Aorta (tissue), 5 donors: ENCODE measurements at places on chromosomes 7 and 10. TPM values are rescaled to one million over a fixed set of nuclear protein-coding genes. Genes with fewer than 3 reads are reported as not detected.
A peak's percentile ranks its signal among the peaks of the same experiment; 100 is the strongest.

DNA sequence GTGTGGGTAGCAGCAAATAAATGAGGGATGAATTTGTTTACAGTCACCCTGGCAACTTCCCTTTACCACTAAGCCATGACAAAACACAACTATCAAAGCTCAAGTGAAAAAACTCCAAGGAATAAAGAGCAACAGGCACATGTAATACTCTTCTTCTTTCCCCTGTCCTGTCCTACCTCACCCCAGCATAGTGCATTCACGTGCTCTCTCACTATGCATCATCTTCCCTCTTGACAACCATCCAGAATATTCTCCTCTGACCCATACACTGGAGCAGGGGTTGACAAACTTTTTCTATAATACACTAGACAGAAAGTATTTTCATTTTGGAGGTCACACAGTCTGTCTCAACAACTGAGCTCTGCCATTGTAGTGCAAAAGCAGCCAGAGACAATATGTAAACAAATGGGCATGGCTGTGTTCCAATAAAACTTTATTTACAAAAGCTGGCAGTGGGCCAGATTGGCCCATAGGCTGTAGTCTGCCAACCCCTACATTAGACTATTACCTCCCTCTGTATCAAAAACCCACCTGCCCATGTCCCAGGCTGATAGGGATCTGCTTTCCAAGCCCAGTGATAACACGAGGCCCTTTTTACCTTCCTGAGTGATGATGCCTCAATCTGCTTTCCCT lies 354.5 kb downstream of the FGFR2 start:
- no peak for DNase-seq
- no peaks in the 10 kb centered on the region for H3K36me3 ChIP-seq
- no peak overlapping the region for H3K4me3 ChIP-seq
- no peaks in the 10 kb centered on the region for H3K27me3 ChIP-seq
- H3K27ac ChIP-seq, result no peak overlapping the region

GRCh38 chr7:158004123-158004490 lies 583.5 kb downstream of the PTPRN2 start:
- no peak for DNase-seq
- H3K27me3 ChIP-seq, result no peaks in the 10 kb centered on the region
- H3K36me3 ChIP-seq, result no peaks in the 10 kb centered on the region
- no peak overlapping the region for H3K27ac ChIP-seq
- no peak overlapping the region for H3K4me3 ChIP-seq
- H3K4me1 ChIP-seq, result no peaks in the 10 kb centered on the region

- H3K36me3 ChIP-seq, result no peaks in the 10 kb centered on the region
- H3K4me3 ChIP-seq, result no peak overlapping the region
- H3K27me3 ChIP-seq, result no peaks in the 10 kb centered on the region
- no peak overlapping the region for H3K27ac ChIP-seq
- no peak for DNase-seq
Measured at GRCh38 chr7:36400036-36400435, 10.4 kb downstream of the ANLN start.

The FGL2 gene
- 246 TPM for total RNA-seq

GRCh38 chr10:92849234-92849525 lies 860 bp downstream of the EXOC6 start:
- H3K27ac ChIP-seq, result no peak overlapping the region
- H3K4me3 ChIP-seq, result peak overlapping the region; percentile 88
- no peaks in the 10 kb centered on the region for H3K4me1 ChIP-seq

- H3K4me3 ChIP-seq, result no peak overlapping the region
- H3K27me3 ChIP-seq, result no peaks in the 10 kb centered on the region
- no peaks in the 10 kb centered on the region for H3K4me1 ChIP-seq
- H3K27ac ChIP-seq, result no peak overlapping the region
- no peaks in the 10 kb centered on the region for H3K36me3 ChIP-seq
Measured at GRCh38 chr10:72073708-72074573, 14.4 kb downstream of the SPOCK2 start.

GRCh38 chr7:43303740-43304241 lies 191.3 kb downstream of the HECW1 start:
- H3K36me3 ChIP-seq, result no peaks in the 10 kb centered on the region
- H3K4me3 ChIP-seq, result no peak overlapping the region
- H3K4me1 ChIP-seq, result no peaks in the 10 kb centered on the region
- no peaks in the 10 kb centered on the region for H3K27me3 ChIP-seq
- H3K27ac ChIP-seq, result no peak overlapping the region
- no peak for DNase-seq

- no peaks in the 10 kb centered on the region for H3K36me3 ChIP-seq
- DNase-seq, result no peak
- no peaks in the 10 kb centered on the region for H3K4me1 ChIP-seq
- H3K27me3 ChIP-seq, result no peaks in the 10 kb centered on the region
Measured at GRCh38 chr7:25134358-25135010, 9.4 kb upstream of the CYCS start.

The H2BK1 gene
- total RNA-seq, result not detected

- H3K4me1 ChIP-seq, result peaks cover 2% of the 10 kb centered on the region
- no peak overlapping the region for H3K4me3 ChIP-seq
- no peak for DNase-seq
- H3K27ac ChIP-seq, result no peak overlapping the region
- H3K27me3 ChIP-seq, result peaks cover 2% of the 10 kb centered on the region
- no peaks in the 10 kb centered on the region for H3K36me3 ChIP-seq
Measured at GRCh38 chr7:141362580-141363435, 188.4 kb upstream of the AGK start.

The FAM131B gene
- 3.8 TPM for total RNA-seq

- H3K27me3 ChIP-seq, result no peaks in the 10 kb centered on the region
- H3K27ac ChIP-seq, result no peak overlapping the region
- no peak for DNase-seq
- no peaks in the 10 kb centered on the region for H3K4me1 ChIP-seq
- no peak overlapping the region for H3K4me3 ChIP-seq
- H3K36me3 ChIP-seq, result no peaks in the 10 kb centered on the region
Measured at GRCh38 chr10:122730238-122730637, 30.6 kb upstream of the C10orf120 start.

The MMRN2 gene
- total RNA-seq, result 85.6 TPM

- no peaks in the 10 kb centered on the region for H3K27me3 ChIP-seq
- no peak overlapping the region for H3K4me3 ChIP-seq
- peak overlapping the region; percentile 16 for H3K27ac ChIP-seq
- DNase-seq, result no peak
Measured at GRCh38 chr10:95459446-95460045, 101.6 kb downstream of the SORBS1 start.

DNA sequence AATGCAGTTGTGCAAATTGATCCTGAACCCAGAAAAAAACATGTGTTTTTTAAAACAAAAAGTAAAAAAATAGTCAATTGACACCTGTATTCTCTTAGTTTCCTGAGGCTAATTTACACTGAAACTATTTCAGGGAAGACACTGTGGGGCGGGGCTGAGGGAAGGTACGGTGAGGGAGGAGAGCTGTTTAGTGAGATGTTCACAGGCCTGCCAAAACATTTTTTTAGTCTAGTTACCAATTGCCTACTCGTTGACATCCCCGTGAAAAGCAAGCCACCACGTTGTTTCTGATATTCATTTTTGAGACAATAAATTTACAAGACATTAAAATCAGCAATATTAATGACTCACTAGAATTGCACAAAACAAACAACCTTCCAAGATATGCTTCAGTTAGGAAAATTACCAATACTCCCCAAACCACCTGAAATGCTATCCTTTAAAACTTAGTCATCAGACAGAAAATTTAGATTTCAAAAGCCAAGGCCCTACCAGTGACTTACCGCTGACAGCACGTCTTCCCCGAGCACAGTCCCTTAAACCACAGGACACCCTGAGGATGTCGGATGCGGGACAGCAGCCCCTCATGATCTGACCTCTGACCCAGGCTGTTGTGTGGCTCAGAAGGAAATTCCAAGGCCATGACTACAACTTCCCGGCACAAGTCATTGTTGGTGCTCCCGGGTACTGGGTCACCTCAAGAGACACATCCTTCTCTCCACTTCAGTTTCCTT lies 279.2 kb downstream of the PRPF18 start:
- no peaks in the 10 kb centered on the region for H3K27me3 ChIP-seq
- H3K27ac ChIP-seq, result no peak overlapping the region
- peaks cover 2% of the 10 kb centered on the region for H3K4me1 ChIP-seq
- H3K4me3 ChIP-seq, result no peak overlapping the region
- H3K36me3 ChIP-seq, result no peaks in the 10 kb centered on the region

DNA sequence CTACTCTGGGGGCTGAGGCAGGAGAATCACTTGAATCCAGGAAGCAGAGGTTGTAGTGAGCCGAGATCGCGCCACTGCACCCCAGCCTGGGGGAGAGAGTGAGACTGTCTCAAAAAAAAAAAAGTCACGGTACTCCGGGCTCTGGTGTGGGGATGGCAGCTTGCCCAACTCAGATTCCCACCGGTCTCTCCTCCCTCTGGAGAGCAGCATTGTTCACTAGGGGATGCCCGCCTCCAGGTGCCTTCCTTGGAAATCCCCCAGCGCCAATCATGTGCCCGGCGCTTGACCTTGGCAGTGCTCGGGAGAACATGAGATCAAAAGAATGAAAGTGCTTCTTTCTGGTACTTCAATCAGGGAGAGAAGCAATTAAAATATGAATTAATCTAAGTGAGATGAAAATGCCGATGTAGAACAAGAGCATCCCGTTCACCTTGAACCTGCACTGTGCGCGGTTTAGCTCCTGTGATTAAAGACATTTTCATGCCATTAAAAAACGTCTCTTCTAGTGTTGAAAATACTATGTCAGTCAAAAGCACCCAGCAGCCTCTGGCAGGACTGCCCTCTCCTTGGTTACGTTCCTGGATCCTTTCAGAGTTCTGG lies 1127.3 kb upstream of the AUTS2 start:
- DNase-seq, result no peak
- H3K27me3 ChIP-seq, result no peaks in the 10 kb centered on the region
- H3K4me1 ChIP-seq, result no peaks in the 10 kb centered on the region

The SPDYE16 gene
- total RNA-seq, result 0.16 TPM

DNA sequence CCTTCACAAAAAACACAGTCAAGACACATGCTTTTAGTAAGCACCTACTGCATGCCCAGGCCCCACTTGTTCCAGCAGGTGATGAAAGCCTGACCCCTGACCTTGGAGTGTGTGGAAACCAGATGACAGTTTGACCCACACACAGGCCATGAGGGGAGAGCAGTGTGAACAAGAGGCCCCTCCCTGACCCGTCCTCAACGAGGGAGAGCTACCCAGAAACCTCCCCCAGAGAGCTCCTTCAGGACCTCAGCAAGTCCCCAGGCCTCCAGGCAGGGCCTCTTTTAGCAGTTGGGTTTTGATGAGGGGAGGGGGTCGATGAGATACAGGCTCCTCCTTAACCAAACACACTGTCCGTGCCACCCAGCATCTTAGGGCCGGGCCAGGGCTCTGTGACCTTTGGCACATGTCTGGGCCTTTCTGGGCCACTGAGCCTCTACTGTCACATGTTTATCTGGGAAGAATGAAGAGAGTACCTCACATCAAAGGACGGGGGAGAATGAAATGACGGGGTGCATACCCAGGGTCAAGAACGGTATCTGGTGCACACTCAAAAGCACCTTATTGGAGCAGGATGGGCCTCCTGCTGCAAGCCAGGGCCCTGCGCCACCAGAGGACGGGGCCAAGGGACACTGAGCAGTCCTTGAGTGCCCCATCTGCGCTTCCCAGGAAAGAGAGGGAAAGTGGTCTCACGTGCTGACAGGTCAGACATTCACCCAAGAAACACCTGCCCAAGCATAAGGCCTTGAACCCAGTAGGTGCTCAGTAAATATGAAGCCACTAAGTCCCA lies 202.6 kb upstream of the ZMIZ1 start:
- H3K36me3 ChIP-seq, result no peaks in the 10 kb centered on the region
- H3K27me3 ChIP-seq, result no peaks in the 10 kb centered on the region
- H3K4me3 ChIP-seq, result no peak overlapping the region
- no peaks in the 10 kb centered on the region for H3K4me1 ChIP-seq

The DLG5 gene
- 70.6 TPM for total RNA-seq

The UCN3 gene
- total RNA-seq, result not detected

The OPN4 gene
- total RNA-seq, result 0.36 TPM

DNA sequence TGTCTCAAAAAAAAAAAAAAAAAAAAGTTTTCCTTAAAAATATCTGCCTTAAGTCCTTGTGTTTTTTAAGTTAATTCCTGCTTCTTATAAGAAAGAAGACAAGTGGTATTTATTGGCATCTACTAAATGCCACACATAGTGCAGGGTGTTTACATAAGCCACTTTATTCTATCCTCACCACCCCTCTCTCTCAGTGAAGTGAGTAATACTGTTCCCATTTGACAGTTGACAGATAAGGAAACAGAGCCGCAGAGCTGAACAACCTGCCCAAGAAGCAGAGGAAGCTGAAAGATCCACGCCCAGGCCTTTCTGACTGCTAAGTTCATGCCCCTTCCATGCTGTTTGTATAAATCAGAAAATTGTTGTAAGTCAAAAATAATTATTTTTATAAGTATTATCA lies 54.1 kb downstream of the ABLIM1 start:
- no peak for DNase-seq
- no peaks in the 10 kb centered on the region for H3K27me3 ChIP-seq
- H3K27ac ChIP-seq, result no peak overlapping the region
- H3K4me3 ChIP-seq, result no peak overlapping the region
- H3K36me3 ChIP-seq, result no peaks in the 10 kb centered on the region
- H3K4me1 ChIP-seq, result peaks cover 2% of the 10 kb centered on the region

The ZNF22 gene
- total RNA-seq, result 20.9 TPM

- no peaks in the 10 kb centered on the region for H3K4me1 ChIP-seq
- H3K4me3 ChIP-seq, result no peak overlapping the region
- H3K27me3 ChIP-seq, result no peaks in the 10 kb centered on the region
- DNase-seq, result no peak
- no peaks in the 10 kb centered on the region for H3K36me3 ChIP-seq
Measured at GRCh38 chr10:78540355-78541076, 506.9 kb downstream of the RPS24 start.

DNA sequence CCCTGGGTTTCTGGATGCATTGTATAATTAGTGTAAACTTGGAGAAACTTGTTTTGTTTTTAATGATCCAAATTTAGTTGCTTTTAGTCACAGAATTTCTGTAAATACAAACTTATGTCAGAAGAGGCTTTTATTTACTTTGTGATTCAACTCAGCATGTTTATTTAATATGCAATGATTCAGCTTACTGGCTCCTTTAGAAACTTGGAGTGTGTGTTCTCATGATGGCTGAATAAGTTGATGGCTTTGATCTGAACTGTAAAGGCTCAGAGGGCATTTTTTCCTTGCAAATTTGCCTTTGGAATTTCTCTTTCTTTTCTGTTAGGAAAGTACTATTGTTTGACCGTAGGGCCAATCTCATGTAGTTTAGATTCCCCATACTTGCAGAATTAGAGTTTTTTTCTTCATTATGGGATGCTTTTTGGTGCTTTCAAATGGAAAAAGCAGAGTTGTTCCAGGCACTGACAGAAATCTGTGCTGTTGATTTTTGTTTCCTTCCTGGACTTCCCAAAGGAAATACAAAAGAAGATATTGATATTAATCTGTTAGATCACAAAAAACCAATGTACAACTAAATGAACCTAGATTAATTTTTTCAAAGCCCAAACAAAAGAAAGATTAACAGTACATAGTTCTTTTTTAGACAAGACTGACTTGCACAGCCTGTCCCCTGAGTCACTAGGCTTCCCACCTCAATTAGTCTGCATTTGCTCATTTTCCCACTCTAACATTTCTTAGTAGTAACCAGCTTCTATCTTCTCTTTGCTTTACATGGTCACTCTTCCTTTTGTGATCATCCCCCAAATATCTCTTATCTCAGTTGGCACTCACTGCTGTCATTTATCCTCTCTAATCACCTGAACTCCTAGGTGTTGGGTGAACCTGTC lies 96.8 kb upstream of the AGR3 start:
- no peak overlapping the region for H3K4me3 ChIP-seq
- no peak for DNase-seq
- H3K27ac ChIP-seq, result no peak overlapping the region
- H3K4me1 ChIP-seq, result no peaks in the 10 kb centered on the region
- H3K36me3 ChIP-seq, result no peaks in the 10 kb centered on the region
